Trophoblast cell (in vitro differentiated cells and primary cell): ENCODE measurements at places on chromosomes 11 and 22.

- H3K36me3 ChIP-seq: no peaks in the 10 kb centered on the region
- no peak overlapping the region for H3K27ac ChIP-seq
- no peaks in the 10 kb centered on the region for H3K27me3 ChIP-seq
- no peak for DNase-seq
- H3K4me1 ChIP-seq: peaks cover 2% of the 10 kb centered on the region
- no peak overlapping the region for H3K4me3 ChIP-seq
Measured at GRCh38 chr11:8281266-8281665, 17.6 kb upstream of the LMO1 start.

- H3K27me3 ChIP-seq: no peaks in the 10 kb centered on the region
- no peak for DNase-seq
- peaks cover 29% of the 10 kb centered on the region for H3K36me3 ChIP-seq
- H3K27ac ChIP-seq: no peak overlapping the region
- H3K4me3 ChIP-seq: no peak overlapping the region
Measured at GRCh38 chr22:49811020-49811791, 16.5 kb downstream of the BRD1 start.

GRCh38 chr11:48148749-48149148, 67.9 kb upstream of the OR4B1 start:
- H3K27me3 ChIP-seq: no peaks in the 10 kb centered on the region
- H3K27ac ChIP-seq: no peak overlapping the region
- no peaks in the 10 kb centered on the region for H3K4me1 ChIP-seq
- no peak overlapping the region for H3K4me3 ChIP-seq

DNA sequence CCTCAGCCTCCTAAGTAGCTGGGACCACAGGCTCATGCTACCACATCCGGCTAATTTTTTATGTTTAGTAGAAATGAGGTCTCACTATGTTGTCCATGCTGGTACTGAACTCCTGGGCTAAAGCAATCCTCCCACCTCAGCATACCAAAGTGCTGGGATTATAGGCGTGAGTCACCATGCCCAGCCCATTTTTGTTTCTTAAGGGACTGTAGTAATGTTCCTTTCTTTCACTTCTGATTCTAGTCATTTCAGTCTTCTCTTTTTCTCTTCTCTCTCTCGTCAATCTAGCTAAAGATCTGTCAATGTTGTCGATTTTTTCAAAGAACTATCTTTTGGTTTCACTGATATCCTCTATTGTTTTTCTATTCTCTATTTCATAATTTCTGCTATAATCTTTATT, 111.0 kb upstream of the APOA1 start:
- H3K4me1 ChIP-seq: no peaks in the 10 kb centered on the region
- peaks cover 6% of the 10 kb centered on the region for H3K36me3 ChIP-seq
- peak; percentile 85 for DNase-seq
- no peak overlapping the region for H3K27ac ChIP-seq
- H3K4me3 ChIP-seq: no peak overlapping the region

GRCh38 chr11:62340269-62340901, 3.1 kb downstream of the ASRGL1 start:
- H3K4me3 ChIP-seq: no peak overlapping the region
- H3K4me1 ChIP-seq: peaks cover 5% of the 10 kb centered on the region
- H3K27me3 ChIP-seq: peaks cover 5% of the 10 kb centered on the region
- no peak overlapping the region for H3K27ac ChIP-seq

DNA sequence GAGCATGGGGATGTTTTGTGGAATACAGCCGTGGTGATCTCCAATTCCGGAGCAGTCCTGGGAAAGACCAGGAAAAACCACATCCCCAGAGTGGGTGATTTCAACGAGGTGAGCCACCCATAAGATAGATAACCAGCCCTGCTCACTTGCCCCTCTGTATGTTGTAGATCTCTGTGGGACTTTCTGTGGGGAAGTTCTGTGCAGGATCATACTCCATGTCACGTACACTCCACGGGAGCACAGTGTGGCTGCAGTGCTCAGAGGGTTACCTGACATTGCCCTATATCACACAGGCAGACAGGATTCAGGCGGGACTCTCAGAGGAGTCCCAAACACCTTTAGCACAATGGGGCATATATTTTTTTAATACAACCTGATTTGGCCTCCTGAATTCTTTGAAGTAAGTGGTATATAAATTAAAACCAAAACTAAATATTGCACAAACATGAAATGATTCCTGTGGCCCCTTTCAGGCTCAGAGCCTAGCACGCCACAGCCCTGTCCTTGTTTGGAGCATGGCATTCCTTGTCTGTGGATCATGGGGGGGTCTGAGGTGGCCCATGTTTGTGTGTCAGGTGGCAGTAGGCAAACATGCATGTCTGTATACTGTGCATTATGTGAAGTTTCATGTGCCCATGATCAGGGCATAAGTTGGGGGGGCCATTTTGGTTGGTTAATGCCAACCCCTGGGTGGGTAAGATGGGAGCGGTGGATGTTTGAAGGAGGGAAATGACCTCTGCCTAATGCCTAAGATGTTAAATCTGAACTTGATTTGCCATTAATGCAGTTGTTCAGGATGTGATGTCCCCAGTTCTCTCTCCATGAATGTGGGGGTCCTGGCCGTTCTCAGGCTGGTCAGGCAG, 18.5 kb downstream of the UPB1 start:
- no peak for DNase-seq
- no peaks in the 10 kb centered on the region for H3K27me3 ChIP-seq
- no peaks in the 10 kb centered on the region for H3K36me3 ChIP-seq
- no peaks in the 10 kb centered on the region for H3K4me1 ChIP-seq
- no peak overlapping the region for H3K27ac ChIP-seq
- H3K4me3 ChIP-seq: no peak overlapping the region

GRCh38 chr22:50529416-50529896, 356 bp downstream of the TYMP start:
- H3K27me3 ChIP-seq: no peaks in the 10 kb centered on the region
- peaks cover 2% of the 10 kb centered on the region for H3K36me3 ChIP-seq
- H3K27ac ChIP-seq: no peak overlapping the region
- H3K4me1 ChIP-seq: peaks cover 27% of the 10 kb centered on the region
- H3K4me3 ChIP-seq: peak overlapping the region; percentile 55
- DNase-seq: peak; percentile 47

- H3K36me3 ChIP-seq: no peaks in the 10 kb centered on the region
- no peaks in the 10 kb centered on the region for H3K4me1 ChIP-seq
- no peaks in the 10 kb centered on the region for H3K27me3 ChIP-seq
- no peak overlapping the region for H3K27ac ChIP-seq
Measured at GRCh38 chr22:27512283-27512761, 289.2 kb downstream of the MN1 start.

DNA sequence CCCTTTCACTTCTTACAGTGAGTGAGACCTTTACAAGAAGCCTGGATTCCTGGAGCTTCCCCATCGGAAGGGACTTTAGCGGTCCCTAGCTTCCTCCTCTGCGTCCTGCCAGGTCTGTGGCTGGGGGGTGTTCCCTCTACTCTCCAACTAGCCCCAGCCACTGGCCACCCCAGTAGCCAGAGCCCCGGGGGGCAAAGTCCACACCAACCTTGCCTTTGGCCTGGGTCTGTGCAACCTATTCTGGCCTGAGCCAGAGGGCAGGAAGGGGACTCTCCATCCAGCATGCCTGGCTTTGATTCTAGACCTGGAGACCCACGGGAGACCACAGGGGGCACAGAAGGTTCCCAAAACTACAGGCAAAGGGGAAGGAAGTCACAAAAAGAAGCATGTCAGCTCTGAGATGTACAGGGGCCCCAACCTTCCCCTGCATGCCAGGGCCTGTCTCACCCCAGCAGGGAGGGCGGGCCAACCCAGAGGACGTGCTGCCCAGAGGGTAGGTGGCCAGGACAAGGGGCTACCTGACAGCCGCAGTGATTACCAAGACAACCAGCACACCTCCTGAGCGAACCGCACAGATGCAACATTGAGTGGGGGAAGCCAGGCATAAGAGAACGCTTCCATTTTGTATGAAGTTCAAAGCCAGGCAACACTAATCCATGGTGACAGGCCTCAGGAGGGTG, 52.4 kb downstream of the DSCAML1 start:
- no peak overlapping the region for H3K27ac ChIP-seq
- DNase-seq: no peak
- no peaks in the 10 kb centered on the region for H3K27me3 ChIP-seq
- H3K36me3 ChIP-seq: no peaks in the 10 kb centered on the region
- no peak overlapping the region for H3K4me3 ChIP-seq
- H3K4me1 ChIP-seq: no peaks in the 10 kb centered on the region
